Activated CD4-positive, alpha-beta T cell treated with anti-CD3 and anti-CD28 coated beads, Interleukin-2, Interleukin-6, amounts not matched to agents 100 ng/mL and 50 ng/mL, durations not matched to agents 16 hours and 8 hours (primary cell): ENCODE measurements at places on chromosomes 16 and 17.

DNA sequence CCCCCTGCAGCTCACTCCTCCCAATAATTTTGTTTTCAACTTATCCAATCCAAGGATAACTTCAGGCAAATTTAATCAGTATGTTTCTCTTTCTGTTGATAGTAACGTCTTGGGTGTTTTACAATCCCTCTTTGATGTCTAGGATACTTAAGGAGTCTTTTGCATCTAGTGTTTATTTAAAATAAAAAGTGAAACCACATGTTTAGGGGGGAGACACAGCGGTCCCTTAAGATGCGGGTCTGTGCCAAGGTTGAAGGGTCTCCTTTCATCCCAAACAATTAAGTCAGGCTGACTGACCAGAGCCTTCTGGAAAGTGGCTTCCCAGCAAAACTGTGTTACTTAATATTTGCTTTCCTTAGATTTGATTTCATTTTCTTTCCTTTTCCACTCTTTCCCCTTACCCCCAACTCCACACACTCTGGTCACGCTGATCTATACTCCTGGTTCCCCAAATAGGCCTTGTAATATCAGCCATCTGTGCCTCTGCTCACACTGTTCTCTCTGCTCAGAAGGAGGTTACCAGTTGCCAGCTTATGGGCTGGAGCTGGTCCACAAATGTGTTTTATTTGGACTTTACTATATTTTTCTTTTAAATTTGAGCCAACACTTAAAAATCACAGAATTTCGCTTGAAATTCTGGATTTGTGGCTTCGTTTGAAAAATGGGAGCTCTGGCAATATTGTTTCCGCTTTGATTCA, 11.2 kb downstream of the ANKS4B start:
- no peak for DNase-seq

DNA sequence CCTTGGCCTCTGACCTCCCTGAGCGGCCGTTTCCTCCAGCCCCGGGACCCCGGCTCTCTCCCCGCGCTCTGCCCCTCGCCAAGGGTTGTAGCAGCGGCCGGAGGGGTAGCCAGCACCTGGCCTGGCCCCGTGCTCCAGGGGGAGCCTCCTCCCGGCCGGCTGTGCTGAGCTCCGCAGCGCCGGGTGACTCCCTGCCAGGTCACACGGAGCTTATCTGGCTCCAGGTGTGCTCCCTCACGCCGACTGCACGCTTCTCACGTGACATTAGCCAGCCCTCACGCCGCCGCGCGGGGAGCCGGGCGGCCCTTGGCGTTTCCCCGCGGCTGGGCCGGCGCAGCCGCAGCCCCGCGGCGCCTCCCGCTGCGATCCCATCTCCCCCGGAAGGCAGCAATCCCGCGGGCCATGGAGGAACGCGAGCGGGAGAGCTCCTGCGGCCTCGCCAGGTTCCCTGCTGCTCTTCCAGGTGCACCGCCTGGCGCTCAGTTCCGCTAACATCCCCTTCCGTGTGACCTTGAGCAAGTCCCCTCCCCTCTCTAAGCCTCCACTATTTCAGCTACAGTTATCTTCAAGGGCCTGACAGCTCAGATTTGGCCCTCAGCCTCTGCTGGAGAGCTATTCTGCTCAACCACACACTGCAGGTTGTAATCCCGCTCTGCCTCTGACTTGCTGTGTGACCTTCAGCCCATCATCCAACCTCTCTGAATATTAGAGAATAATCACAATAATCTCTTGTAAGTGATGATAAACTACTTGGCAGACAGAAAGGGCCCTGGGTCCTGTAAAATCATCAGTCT, 3.4 kb downstream of the MYO18A start:
- peak; percentile 62 for DNase-seq

GRCh38 chr17:4550534-4551039, 4.6 kb downstream of the MYBBP1A start:
- no peak for DNase-seq

- DNase-seq = peak; percentile 94
Observed at GRCh38 chr16:84593825-84594724, 23.8 kb downstream of the COTL1 start.

GRCh38 chr17:56322991-56323390, 169.7 kb downstream of the ANKFN1 start:
- DNase-seq = no peak

DNA sequence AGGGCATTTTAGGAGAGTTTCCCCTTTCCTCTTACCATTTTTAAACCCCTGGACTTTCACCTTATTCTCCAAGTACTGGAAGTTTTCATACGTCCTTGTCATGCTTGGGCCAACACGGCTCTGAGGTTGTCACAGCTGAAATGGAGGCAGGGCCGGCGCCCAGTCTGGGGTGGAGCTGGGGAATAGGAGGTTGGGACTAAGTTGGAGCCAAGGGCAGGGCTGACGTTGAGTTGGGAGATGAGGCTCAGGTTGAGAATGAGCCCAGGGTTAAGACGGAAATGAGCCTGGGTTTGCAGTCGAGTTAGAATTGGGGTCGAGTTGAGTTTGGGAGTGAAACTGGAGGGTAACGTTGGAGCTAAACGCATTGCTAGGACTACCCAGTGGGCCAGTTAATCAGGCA, 1.3 kb downstream of the CLEC10A start:
- DNase-seq = no peak

- no peak for DNase-seq
Observed at GRCh38 chr16:1036726-1037393, 35.7 kb upstream of the SSTR5 start.
